Hepatocyte (in vitro differentiated cells): ENCODE measurements at places on chromosomes 3 and 15. TPM values are rescaled to one million over a fixed set of nuclear protein-coding genes. Genes with fewer than 3 reads are reported as not detected.

DNA sequence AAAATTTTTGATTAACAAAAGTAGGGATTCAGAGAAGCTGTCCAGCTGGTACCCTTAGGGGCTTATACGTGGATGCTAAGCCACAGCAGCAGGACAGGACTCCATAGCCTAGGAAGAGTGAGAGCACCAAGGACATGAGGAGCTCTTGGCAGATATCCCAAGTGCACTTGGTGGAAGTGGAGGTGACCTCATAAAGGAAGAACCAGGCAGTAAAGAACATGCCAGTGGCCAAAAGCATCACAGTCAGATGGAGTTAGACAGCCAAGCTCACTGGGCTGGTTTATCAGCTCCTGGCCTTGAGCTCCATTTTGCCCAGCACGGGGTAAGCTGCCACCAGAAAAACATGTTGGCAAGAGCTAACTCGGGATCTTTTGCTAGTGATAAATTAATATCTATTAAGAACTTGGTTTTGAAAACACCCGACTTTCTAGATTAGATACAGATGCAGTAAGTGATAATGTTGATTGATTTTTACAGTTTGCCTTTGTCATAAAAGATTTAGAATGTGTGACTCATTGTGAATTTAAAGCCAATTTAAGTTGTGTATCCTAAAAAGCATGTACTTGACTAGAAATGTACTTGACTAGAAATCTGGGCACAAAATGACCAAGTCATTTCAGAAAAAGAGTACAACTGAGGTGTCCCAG lies 108.0 kb downstream of the CMSS1 start:
- peak overlapping the region; percentile 76 for H3K27ac ChIP-seq

CFAP100 gene
- not detected in 2 replicates for polyA plus RNA-seq

- peaks cover 23% of the 10 kb centered on the region for H3K4me1 ChIP-seq
- H3K36me3 ChIP-seq, result no peaks in the 10 kb centered on the region
- peak; percentile 60 for DNase-seq
- no peaks in the 10 kb centered on the region for H3K27me3 ChIP-seq
These were observed 545 bp upstream of the RFX7 start for GRCh38 chr15:56244038-56244810.

ADGRG7 gene
- polyA plus RNA-seq, result 2.5 and 4.9 TPM in 2 replicates

- no peak overlapping the region for H3K4me3 ChIP-seq
- H3K27me3 ChIP-seq, result no peaks in the 10 kb centered on the region
- no peak for DNase-seq
- H3K4me1 ChIP-seq, result peaks cover 8% of the 10 kb centered on the region
These were observed 234.6 kb downstream of the ADAMTS17 start for GRCh38 chr15:100107151-100107550.

DNA sequence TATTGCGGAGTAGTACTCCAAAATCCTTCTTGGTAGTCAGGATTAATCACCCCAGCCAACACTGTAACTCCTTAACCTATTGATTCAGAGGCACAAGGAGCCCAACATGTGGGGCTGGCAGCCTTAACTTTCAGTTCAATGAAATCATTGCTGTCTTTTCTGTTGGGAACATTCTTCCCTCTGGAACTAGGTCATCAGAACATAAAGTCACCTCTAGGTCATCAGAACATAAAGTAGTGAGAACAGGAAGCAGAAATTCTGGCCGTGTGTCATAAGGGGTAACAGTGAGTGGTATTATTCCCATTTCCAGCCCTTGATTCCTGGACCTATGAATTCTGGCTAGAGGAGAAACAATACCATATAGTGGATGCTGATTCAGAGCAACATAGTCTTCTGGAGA lies 71.5 kb upstream of the TNIK start:
- H3K27me3 ChIP-seq, result no peaks in the 10 kb centered on the region
- no peak for DNase-seq
- H3K4me1 ChIP-seq, result no peaks in the 10 kb centered on the region
- H3K27ac ChIP-seq, result no peak overlapping the region
- no peak overlapping the region for H3K4me3 ChIP-seq

- DNase-seq, result peak; percentile 27
- peaks cover 6% of the 10 kb centered on the region for H3K4me1 ChIP-seq
- H3K27ac ChIP-seq, result peak overlapping the region; percentile 76
- no peaks in the 10 kb centered on the region for H3K27me3 ChIP-seq
These were observed 134.6 kb upstream of the PDZRN3 start for GRCh38 chr3:73759297-73759711.

DNA sequence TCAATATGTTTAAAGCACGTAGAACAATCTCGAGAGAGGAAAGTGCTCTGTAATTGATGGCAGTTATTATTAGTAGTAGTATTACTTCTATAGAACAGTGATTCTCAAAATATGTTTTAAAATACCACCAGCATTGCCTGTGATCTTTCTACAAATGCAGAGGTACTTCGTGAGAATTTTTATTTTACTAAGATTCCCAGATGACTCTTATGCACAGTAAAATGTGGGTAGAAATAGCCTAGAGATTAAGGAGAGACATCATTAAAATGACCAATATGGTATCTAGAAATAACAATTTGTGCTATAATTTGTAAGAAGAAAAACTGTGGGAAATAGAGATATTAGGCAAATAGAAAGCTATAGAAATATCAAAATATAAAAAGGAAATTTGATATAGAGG lies 157.9 kb downstream of the SUCNR1 start:
- DNase-seq, result no peak
- no peaks in the 10 kb centered on the region for H3K27me3 ChIP-seq
- H3K27ac ChIP-seq, result no peak overlapping the region

DNA sequence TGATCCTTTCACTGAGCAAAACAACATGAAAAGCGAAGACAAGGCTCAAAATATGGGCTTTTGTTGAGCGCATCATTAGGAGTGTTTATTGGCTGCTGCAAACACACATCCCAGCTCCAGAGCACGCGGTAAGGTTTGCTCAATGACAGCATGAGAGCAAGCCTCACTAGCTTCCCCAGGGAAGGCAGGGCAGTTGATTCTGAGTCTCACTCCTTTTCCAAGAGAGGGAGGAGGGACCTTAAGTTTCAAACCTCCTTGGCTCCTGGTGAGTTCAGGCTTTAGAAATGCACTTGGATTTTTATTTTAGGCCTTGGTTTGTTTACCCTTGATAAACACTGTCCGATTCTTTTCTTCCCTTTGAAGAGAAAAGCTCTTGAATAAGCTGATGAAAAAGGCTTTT lies 69.1 kb upstream of the CACNA2D3 start:
- peaks cover 7% of the 10 kb centered on the region for H3K27me3 ChIP-seq
- H3K4me3 ChIP-seq, result no peak overlapping the region
- no peak overlapping the region for H3K27ac ChIP-seq
- DNase-seq, result peak; percentile 33

GRCh38 chr15:77819851-77820728 lies 187.4 kb upstream of the LINGO1 start:
- H3K36me3 ChIP-seq, result no peaks in the 10 kb centered on the region
- H3K4me1 ChIP-seq, result peaks cover 6% of the 10 kb centered on the region
- DNase-seq, result peak; percentile 71

ITGB5 gene
- 103 and 113 TPM in 2 replicates for polyA plus RNA-seq

- H3K27ac ChIP-seq, result no peak overlapping the region
- no peaks in the 10 kb centered on the region for H3K27me3 ChIP-seq
- no peak for DNase-seq
- H3K4me1 ChIP-seq, result no peaks in the 10 kb centered on the region
- H3K4me3 ChIP-seq, result no peak overlapping the region
These were observed 164.5 kb downstream of the EBLN2 start for GRCh38 chr3:73225991-73226390.

CX3CR1 gene
- polyA plus RNA-seq, result 1.3 TPM in 1 of 2 replicates, not detected in the other

TMC3 gene
- polyA plus RNA-seq, result 0.19 TPM in 1 of 2 replicates, not detected in the other

- no peaks in the 10 kb centered on the region for H3K27me3 ChIP-seq
- no peaks in the 10 kb centered on the region for H3K4me1 ChIP-seq
- no peak for DNase-seq
- no peaks in the 10 kb centered on the region for H3K36me3 ChIP-seq
These were observed 15.0 kb upstream of the ZBED2 start for GRCh38 chr3:111610189-111610588.

FGF12 gene
- 1.6 and 2.1 TPM in 2 replicates for polyA plus RNA-seq

GRCh38 chr3:182092662-182093262 lies 381.0 kb downstream of the SOX2 start:
- no peaks in the 10 kb centered on the region for H3K27me3 ChIP-seq
- no peaks in the 10 kb centered on the region for H3K36me3 ChIP-seq
- no peak overlapping the region for H3K27ac ChIP-seq
- H3K4me3 ChIP-seq, result no peak overlapping the region

GRCh38 chr15:40957581-40958051 lies 4.3 kb downstream of the CHAC1 start:
- H3K36me3 ChIP-seq, result no peaks in the 10 kb centered on the region
- no peak overlapping the region for H3K27ac ChIP-seq
- no peak for DNase-seq
- peaks cover 3% of the 10 kb centered on the region for H3K4me1 ChIP-seq
- no peaks in the 10 kb centered on the region for H3K27me3 ChIP-seq

DNA sequence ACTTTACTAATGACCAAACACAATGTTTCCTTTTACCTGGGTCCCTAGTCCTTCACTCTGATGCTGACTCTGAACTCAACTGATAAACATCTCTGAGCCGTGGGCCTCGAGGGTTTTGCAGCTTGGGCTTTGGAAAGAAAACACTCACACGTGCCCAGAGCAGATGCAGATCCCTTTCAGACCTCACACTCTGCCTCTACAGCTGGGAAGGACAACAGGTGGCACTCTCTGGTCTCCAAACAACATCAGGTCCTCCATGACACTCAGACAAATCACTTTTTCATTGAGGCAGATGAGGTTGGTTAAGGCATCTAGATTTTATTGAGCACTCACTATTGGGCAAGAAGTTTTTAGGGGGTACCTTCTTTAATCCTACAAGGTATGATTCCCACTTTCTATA lies 64.7 kb upstream of the NTRK3 start:
- no peak overlapping the region for H3K4me3 ChIP-seq
- H3K36me3 ChIP-seq, result no peaks in the 10 kb centered on the region
- no peaks in the 10 kb centered on the region for H3K27me3 ChIP-seq
- H3K27ac ChIP-seq, result no peak overlapping the region
- H3K4me1 ChIP-seq, result no peaks in the 10 kb centered on the region

GRCh38 chr3:139732729-139733128 lies 55.0 kb upstream of the NMNAT3 start:
- no peak overlapping the region for H3K4me3 ChIP-seq
- no peaks in the 10 kb centered on the region for H3K36me3 ChIP-seq
- no peak overlapping the region for H3K27ac ChIP-seq
- H3K4me1 ChIP-seq, result no peaks in the 10 kb centered on the region
- H3K27me3 ChIP-seq, result no peaks in the 10 kb centered on the region

CEMIP gene
- polyA plus RNA-seq, result 3.5 and 4.4 TPM in 2 replicates

GRCh38 chr3:82129221-82129801 lies 367.9 kb upstream of the GBE1 start:
- no peaks in the 10 kb centered on the region for H3K36me3 ChIP-seq
- H3K27me3 ChIP-seq, result no peaks in the 10 kb centered on the region
- H3K4me3 ChIP-seq, result no peak overlapping the region
- no peak for DNase-seq

DNA sequence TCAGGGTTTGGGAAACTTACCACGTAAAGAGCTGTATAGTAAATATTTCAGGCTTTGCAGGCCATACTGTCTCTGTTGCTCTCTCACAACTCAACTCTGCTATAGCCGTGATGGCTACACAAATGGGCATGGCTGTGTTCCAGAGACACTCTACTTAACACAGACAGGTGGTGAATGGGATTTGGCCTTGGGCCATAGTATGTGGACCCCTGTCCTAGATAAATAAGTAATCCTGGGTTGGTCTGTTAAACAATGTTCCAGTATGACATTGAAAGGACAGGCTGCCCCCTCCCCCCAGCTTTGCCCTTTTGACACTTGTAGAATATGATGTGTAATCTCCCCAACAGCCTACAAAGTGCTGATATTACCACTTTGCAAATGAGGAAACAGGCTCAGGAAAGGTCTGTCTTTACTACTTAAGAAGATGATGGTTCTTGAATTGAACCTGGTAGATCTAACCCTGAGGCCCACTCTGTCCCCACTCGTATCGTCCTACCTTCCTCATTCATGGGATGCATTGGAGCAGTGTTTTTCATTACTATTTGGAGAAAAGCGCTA lies 38.4 kb downstream of the SLCO3A1 start:
- no peaks in the 10 kb centered on the region for H3K27me3 ChIP-seq
- DNase-seq, result no peak
- H3K4me3 ChIP-seq, result no peak overlapping the region

- no peak for DNase-seq
- no peaks in the 10 kb centered on the region for H3K4me1 ChIP-seq
- no peak overlapping the region for H3K4me3 ChIP-seq
- no peaks in the 10 kb centered on the region for H3K27me3 ChIP-seq
These were observed 16.0 kb upstream of the SCAP start for GRCh38 chr3:47491777-47492176.

RASGRP1 gene
- polyA plus RNA-seq, result 0.41 and 1.3 TPM in 2 replicates

DNA sequence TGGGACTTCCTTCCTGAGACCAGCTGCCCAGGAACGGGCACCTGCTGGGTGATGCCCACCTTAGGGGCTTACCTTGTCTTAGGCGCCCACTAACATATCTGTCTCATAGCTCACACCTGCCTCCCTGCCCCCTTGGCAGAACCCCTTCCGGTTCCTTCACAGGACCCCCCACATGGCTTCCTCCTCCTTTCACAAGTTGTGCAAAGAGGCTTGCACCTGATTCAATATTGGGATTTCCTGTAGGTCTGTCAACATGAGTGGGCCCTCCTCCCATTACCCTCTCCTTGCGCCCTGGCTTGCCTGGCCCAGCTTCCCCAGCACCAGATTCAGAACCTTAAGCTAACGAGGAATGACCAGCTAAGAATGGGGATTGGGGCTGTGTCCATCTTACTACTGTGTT lies 633 bp downstream of the THPO start:
- H3K27ac ChIP-seq, result peak overlapping the region; percentile 74
- no peaks in the 10 kb centered on the region for H3K36me3 ChIP-seq
- DNase-seq, result no peak
- H3K4me3 ChIP-seq, result no peak overlapping the region
- peaks cover 20% of the 10 kb centered on the region for H3K4me1 ChIP-seq
- peaks cover 15% of the 10 kb centered on the region for H3K27me3 ChIP-seq

- H3K27ac ChIP-seq, result no peak overlapping the region
- no peak for DNase-seq
- H3K36me3 ChIP-seq, result no peaks in the 10 kb centered on the region
- H3K4me1 ChIP-seq, result no peaks in the 10 kb centered on the region
These were observed 20.2 kb downstream of the RYR3 start for GRCh38 chr15:33330931-33331330.

DNA sequence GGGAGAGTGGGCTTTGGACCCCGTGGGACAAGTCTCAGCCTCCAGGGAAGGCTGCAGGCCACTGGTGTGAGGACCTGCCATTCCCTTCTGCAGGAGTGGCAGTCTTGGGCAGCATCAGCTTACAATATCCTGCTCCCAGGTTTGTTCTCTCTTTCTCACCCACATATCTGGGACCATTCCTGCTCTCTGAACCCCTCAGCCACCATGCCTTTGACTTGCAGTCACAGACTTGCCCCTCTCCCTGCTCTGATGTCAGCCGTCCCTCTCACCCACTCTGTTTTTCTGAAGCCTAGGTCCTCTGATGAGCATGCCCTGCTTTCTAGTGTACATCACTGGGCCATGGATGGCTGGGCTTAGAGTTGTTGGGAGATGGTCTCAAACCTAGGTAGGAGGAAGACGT lies 282.1 kb downstream of the EPHB1 start:
- no peak overlapping the region for H3K27ac ChIP-seq
- no peak for DNase-seq
- no peaks in the 10 kb centered on the region for H3K4me1 ChIP-seq
- no peak overlapping the region for H3K4me3 ChIP-seq
